ENCODE measurements at places on chromosomes 12 and 14.

GRCh38 chr12:94621662-94622359 is 28.5 kb downstream of the TMCC3 start:
- no peak for DNase-seq

GRCh38 chr14:57066887-57067513 is 201.7 kb downstream of the EXOC5 start:
- no peak for DNase-seq

DNA sequence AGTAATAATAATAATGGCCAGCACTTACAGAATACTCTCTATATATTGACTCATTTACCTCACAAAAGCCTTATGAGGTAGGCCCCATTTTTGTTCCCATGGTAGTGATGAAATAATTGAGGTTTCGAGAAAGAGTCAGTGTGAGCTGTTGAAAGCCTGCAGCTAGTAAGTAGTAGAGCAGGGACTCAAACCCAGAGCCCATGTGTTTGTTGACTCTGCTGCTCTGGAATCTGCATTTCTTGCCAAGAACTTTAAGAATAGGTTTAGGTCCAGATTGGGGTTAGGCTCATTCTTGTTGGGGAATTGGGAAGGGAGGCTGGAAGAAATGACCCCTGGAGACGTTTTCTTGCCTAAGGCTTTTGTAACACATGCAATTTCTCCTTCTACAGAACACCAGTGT is 27.9 kb downstream of the DYRK4 start:
- DNase-seq, result no peak

DNA sequence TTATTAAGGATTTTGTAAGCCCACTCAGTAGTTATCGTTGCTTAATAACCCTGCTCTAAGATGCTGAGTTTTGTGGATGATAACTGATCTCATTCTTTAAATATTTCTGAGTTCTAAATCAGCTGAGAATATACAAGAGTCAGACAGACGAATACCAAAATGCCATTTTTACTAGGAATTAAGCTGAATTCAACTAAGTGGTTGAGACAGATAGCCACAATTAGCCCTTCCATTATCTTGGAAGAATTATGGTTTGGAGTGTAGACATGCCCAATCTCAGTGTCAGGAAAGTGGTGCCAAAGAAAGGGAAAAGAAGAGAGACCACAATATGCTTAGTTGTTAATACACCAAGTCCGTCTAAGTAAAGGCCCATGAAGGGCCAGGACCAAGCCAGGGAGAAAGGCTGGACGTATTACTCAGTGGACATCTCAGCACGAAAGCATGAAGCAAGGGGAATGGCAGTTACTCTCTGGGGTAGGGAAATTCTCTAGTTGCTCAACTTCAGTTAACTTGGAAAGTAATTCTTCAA is 58.6 kb downstream of the KCNA5 start:
- no peak for DNase-seq

DNA sequence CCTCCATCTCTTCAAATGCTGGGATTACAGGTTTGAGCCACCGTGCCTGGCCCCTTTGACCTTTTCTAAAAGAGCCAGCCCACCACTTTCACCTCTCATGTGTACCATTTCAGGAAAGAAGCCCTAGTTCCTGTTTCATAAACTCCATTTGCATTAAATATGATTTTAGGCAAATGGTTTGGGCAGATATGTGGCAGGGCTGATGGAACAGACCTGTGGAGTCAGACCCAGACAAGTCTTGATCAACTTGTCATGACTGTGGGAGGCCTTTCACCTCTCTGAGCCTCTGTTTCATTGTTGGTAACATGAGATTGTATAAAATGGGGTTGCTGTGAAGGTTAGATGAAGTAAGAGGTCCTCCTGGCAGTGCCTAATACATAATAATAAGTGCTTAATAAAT is 5.2 kb upstream of the MAP3K9 start:
- no peak for DNase-seq

DNA sequence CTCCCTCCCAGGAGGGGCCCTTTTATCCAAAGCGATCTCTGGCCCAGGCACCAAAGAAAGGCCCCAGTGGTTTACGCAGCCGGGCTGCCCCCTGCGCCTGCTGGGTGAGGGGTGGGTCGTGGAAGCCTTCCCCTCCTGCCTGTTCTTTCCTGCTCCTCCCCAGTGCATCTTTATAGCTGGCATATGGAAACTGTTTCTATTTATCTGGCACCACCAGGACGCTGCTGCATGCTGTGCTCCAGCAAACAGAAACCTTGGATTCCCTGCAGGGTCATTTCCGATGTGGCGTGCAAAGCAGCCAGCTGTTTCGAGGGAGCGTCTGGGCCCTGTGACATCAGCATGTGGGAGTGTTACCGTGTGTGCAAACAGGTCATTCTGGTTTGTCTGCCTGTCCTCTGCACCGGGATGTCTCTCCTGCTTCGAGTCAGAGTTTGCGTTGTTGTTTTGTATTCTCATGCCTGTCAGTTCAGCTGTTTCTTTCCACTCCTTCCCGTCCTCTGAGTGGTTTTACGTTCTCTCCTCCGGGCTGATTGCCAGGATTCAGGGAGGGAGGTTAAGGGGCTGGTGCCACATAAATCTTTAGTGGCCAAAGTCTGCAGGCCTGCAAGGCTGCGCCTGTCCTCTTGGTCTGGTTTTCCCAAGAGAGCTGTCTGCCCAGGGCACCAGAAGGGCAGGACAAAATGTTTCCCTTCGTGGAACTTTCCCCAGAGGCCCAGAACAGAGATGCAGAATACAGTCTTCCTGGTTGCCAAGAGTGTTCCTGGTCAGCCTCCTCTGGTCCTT is 24.6 kb downstream of the TPCN1 start:
- DNase-seq, result no peak

DNA sequence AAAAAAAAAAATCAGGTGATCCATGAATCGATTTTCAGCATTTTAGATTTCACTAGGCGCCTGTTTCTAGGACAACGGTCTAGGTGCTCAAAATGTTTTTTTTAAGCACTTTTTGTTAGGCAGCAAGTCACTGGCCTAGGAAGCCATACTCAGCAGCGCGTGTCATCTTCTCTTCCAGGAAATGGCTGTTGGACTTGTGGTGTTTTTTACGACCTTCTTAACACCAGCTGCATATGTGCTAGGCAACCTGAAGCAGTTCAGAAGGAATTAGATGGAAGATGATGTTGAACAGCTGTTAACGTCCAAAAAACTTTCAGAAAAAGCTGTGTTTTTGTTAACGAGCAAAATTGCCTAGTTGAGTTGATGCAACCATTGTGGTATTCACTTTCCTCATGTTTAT is 868 bp downstream of the COX8C start:
- no peak for DNase-seq

- no peak for DNase-seq
Measured at GRCh38 chr12:30965613-30965985, 39.1 kb downstream of the TSPAN11 start.

DNA sequence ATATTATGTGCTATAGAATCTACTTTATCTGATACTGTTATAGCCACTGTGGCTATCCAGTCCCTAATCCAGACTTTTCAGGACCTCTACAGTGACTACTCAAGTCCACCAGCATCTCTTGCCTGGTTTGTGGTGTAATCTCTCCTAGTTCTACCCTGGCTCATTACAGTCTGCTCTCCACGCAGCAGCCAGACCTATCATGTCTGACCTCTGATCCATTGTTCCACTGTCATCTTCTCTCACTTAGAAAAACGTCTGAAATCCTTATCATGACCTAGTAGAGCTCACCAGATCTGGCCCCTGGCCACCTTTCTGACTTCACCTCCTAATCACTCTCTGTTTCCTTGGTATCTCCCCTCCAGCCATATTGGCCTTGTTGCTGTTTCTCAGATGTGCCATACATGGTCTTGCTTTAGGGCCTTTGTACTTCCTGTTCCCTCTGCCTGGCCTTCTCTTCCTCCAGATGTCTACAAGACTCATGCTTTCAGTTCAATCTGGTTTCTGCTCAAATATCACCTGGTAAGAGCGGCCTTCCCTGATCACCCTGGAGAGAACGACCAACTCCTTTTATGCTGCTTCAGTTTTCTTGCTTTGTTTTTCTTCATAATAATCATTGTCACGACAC is 475.5 kb downstream of the AACS start:
- DNase-seq, result no peak

DNA sequence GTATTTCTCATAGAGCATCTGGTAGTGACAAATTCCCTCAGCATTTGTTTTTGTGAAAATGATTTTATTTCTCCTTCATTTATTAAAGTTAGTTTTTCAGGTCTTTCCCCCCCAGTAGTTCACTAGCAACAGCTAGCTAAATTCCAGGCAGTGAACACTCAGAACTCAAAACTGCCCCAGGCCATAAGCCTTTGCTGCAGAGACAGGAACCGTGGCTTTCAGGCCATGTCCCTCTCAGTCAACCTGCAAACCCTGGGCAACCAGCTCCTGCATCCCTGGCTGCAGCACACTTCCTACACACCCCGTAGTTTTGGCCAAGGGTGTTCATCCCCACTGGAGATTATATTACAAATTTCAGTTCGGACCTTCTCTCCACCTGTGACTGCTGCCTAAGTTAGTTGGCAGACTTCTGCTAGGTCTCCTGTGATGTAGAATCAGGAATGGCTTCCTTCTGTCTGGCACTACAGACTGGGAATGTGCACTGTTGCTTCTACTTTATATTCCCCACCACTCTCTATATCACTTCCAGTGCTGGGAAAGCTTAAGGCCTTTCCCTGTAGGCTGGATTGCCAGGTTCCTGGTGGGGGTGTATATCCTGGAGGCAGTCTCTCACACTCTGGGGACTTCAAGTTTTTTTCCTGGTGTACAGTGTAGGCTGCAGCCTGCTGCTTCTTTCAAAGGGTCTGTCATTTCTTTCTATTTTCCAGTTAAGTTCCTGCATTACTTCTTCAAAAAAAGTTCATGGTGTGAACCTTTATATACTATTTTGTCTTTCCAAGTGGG is 924.4 kb upstream of the LRFN5 start:
- DNase-seq, result no peak

GRCh38 chr12:106246891-106247673 is 738 bp downstream of the CKAP4 start:
- no peak for DNase-seq

GRCh38 chr12:100372853-100373640 is 16.2 kb downstream of the SLC17A8 start:
- no peak for DNase-seq

GRCh38 chr14:64912261-64912660 is 2.0 kb upstream of the CHURC1 start:
- DNase-seq, result no peak

DNA sequence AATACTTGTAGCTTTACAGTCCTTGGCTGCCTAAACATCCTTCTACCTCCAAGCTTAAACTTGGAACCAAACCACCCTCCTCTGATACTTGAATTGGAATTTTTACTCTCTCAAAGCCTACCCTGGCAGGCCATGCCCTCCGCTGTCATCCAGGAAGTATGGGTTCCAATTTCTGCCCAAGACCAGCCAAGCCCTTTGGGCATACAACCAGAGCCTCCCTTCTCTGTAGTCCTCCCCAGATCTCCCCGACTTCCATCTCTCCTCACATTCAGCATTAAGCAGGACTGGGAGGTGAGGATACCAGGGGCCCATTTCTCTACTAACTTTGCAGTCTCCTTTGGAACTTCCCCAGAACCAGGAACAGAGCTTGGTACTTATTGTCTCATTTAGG is 369 bp upstream of the DHH start:
- no peak for DNase-seq

- DNase-seq, result no peak
Measured at GRCh38 chr12:6613015-6613775, 6.0 kb upstream of the CHD4 start.

- DNase-seq, result no peak
Measured at GRCh38 chr14:44170556-44170955, 336.5 kb downstream of the FSCB start.

- DNase-seq, result no peak
Measured at GRCh38 chr12:2733493-2734355, 61.0 kb upstream of the FKBP4 start.

GRCh38 chr14:65945327-65945726 is 532.8 kb downstream of the FUT8 start:
- no peak for DNase-seq

DNA sequence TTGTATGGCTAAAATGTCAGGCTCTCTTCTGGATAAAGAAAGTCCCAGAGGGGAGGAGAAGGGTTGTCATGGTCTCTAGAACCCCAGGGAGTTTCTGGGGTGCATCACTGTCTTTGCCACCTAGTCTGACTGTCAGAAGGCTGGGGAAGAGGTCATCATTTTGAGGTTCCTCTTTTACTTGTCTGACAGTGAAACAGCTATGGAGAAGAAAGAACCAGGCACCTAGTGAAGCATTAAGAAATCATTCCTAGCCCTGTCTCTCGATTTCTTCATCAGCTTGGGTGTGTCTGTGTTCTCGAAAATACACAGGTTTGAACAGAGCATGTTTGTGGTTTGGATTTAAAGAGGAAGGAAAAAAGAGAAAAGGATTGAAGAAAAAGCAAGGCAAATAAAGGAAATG is 158.7 kb upstream of the LRIG3 start:
- DNase-seq, result no peak

DNA sequence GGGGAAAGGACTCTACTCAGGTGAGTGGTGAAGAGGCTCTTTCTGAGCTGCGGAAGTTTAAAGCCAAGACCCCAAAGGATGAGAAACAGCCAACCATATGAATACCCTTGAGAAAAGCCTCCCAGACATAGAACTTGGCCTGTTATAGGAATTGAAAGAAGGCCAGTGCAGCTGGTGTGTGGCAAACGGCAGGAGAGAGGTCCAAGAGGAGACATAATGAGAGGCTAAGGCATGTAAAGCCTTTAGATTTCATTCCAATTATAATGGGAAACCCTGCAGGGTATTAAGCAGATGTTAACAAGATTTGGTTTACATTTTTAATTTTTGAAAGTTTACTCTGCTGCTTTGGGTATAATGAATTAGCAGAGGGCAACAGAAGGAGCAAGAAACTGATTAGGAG is 552.1 kb upstream of the FBXO33 start:
- DNase-seq, result no peak

GRCh38 chr12:100229876-100230275 is 29.3 kb downstream of the ACTR6 start:
- DNase-seq, result no peak

- no peak for DNase-seq
Measured at GRCh38 chr14:72576258-72576657, 317.6 kb downstream of the DPF3 start.

DNA sequence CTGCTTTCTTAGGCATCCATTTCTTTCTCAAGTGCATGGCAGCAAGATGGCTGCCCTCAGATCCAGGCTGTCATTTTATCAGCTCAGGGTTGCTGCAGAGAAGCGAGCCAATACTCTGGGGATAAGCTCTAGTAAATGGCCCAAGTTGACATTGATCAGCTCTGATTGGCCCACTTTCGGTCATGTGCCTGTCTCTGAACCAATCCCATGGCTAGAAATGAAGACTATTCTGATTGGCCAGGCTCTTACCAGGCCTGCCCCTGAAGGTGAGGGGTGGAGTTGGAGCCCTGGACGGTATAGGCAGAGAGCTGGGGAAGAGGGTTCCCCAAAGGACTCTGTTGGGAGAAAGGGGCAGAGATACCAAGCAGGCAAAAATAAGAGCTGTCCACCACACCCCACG is 41.4 kb downstream of the MYO1H start:
- no peak for DNase-seq

GRCh38 chr12:41479426-41479825 is 291.3 kb downstream of the PDZRN4 start:
- DNase-seq, result no peak

- no peak for DNase-seq
Measured at GRCh38 chr12:27331927-27332324, 710 bp upstream of the BMAL2 start.

- DNase-seq, result no peak
Measured at GRCh38 chr12:132582058-132582420, 28.3 kb downstream of the LRCOL1 start.

GRCh38 chr12:84760091-84760865 is 152.3 kb downstream of the SLC6A15 start:
- DNase-seq, result no peak

Data from cortex of kidney (tissue), 1 donor.